ENCODE measurements at places on chromosomes 13 and 19.

GRCh38 chr19:38634757-38635482 is 12.5 kb upstream of the ACTN4 start:
- no peaks in the 10 kb centered on the region for H3K4me1 ChIP-seq
- no peak overlapping the region for H3K4me3 ChIP-seq
- no peak overlapping the region for H3K27ac ChIP-seq
- H3K27me3 ChIP-seq: no peaks in the 10 kb centered on the region
- DNase-seq: peak; percentile 81

- no peaks in the 10 kb centered on the region for H3K27me3 ChIP-seq
- no peak overlapping the region for H3K4me3 ChIP-seq
- peaks cover 4% of the 10 kb centered on the region for H3K4me1 ChIP-seq
- peak; percentile 79 for DNase-seq
- H3K36me3 ChIP-seq: peaks cover 43% of the 10 kb centered on the region
- no peak overlapping the region for H3K27ac ChIP-seq
Measured at GRCh38 chr19:35549174-35549788, 3.9 kb downstream of the TMEM147 start.

DNA sequence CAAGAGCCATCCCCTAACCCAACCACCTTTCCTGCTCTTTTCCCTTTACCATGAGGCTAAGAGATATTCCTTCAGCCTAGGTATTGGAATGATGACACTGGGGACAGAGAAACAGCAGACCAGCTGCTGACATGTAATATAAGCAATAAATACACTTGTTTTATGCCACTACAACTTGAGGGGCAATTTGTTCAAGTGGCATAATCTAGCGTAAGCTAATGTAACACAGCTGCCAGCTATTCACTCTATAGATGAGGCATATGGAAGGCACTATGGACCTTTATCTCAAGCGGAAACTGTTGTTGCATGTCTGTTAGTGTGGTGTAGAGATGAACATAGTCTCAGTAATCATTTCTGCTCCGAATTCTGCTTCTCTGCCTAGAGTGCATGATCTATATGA is 111.1 kb downstream of the STARD13 start:
- no peak overlapping the region for H3K27ac ChIP-seq
- H3K27me3 ChIP-seq: no peaks in the 10 kb centered on the region
- H3K36me3 ChIP-seq: no peaks in the 10 kb centered on the region
- no peak overlapping the region for H3K4me3 ChIP-seq

DNA sequence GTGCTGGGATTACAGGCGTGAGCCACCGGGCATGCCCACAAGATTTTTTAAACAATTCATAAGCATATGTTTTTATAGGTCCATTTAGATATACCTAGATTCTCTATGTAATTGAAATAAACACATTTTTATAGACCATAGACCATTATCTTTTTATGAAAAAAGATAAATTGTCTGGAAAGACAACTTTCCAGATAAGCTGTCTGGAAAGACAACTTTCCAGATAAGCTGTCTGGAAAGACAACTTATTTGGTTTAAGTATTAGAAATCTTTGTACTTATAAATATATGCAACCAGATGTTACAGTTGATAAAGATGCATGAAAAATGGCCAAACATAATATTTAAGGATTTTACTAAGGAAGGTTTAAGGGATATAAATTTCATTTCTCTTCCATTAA is 538.5 kb downstream of the GPC6 start:
- DNase-seq: no peak
- no peaks in the 10 kb centered on the region for H3K4me1 ChIP-seq
- no peaks in the 10 kb centered on the region for H3K27me3 ChIP-seq
- peaks cover 5% of the 10 kb centered on the region for H3K36me3 ChIP-seq

- H3K4me3 ChIP-seq: no peak overlapping the region
- peaks cover 7% of the 10 kb centered on the region for H3K36me3 ChIP-seq
- H3K27me3 ChIP-seq: no peaks in the 10 kb centered on the region
- no peak overlapping the region for H3K27ac ChIP-seq
- H3K4me1 ChIP-seq: no peaks in the 10 kb centered on the region
Measured at GRCh38 chr13:60356970-60357369, 40.0 kb upstream of the TDRD3 start.

DNA sequence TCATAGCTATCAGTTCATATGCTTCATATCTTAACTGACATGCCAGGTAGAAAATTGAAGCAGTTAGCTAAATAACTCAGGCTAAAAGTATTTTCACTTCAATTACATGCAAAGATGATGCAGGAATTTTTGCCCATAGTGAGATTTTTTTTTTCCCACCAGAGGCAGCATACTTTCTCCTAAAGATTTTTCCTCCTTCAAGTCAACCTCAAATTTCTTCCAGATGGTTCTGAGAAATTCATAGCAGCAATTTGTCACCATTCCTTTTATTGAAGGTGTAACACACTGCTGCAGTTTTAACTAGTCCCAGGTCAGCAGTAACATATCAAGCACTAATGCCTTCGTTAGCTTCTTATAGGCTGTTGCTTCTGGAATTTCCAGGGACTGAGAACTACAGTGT is 141.9 kb downstream of the SUCLA2 start:
- H3K27me3 ChIP-seq: no peaks in the 10 kb centered on the region
- H3K27ac ChIP-seq: no peak overlapping the region
- peaks cover 2% of the 10 kb centered on the region for H3K4me1 ChIP-seq
- no peak overlapping the region for H3K4me3 ChIP-seq

Measured in H9 (cell line).